ENCODE measurements at places on chromosomes 5 and 9.

GRCh38 chr9:97668485-97668884, 28.7 kb downstream of the XPA start:
- no peak for DNase-seq

GRCh38 chr9:4417578-4418325, 72.5 kb upstream of the SLC1A1 start:
- no peak for DNase-seq

GRCh38 chr5:132655821-132656773, 1.9 kb upstream of the IL13 start:
- no peak for DNase-seq

GRCh38 chr9:86868616-86869015, 78.7 kb downstream of the GAS1 start:
- no peak for DNase-seq

- no peak for DNase-seq
These were observed 277.1 kb downstream of the NR3C1 start for GRCh38 chr5:143126174-143127019.

DNA sequence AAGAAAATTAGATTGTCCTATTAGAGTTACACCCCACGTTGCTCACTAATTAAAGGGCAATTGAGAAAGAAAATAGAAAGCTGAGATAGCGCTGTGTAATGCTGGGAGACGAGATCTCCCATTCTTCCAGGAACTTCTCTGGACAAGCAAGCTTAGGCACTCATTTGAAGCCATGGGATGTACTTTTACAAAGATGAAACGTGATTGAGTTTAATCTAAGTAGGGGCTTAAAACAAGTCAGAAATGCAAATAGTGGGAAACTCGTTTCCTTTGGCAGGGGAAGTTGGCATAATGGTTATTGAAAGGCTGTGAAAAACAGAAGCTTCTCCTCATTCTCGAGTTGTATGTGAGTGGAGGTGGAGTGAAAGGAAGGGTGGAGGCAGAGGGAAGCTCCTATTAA, 3.7 kb downstream of the PRDM6 start:
- DNase-seq, result no peak

- no peak for DNase-seq
These were observed 993.0 kb downstream of the MAT2B start for GRCh38 chr5:164498438-164498837.

- DNase-seq, result no peak
These were observed 52.9 kb downstream of the TMC1 start for GRCh38 chr9:72574156-72574810.

- DNase-seq, result no peak
These were observed 251.0 kb downstream of the DENND1A start for GRCh38 chr9:123678878-123679329.

DNA sequence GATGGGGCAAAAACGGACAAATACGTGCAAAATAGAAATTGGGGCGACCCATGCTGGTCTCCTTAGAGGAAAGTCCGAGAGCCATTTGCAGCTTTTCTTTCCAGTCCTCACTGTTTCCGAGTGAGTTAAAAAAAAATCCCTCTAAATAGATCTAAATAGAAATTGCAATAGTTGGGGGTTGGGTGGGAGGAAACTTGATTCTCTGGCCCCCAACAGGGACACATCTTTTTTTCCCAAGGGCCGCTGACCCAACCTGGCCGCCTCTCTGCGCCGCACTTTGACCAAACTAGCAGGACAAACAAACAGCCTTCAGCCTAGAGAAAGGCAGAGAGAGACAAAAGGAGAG, 2.8 kb upstream of the NKX2-5 start:
- no peak for DNase-seq

- DNase-seq, result no peak
These were observed 57.5 kb downstream of the PIP5K1B start for GRCh38 chr9:68762570-68762969.

GRCh38 chr9:112884101-112884500, 6.6 kb downstream of the SLC46A2 start:
- no peak for DNase-seq

DNA sequence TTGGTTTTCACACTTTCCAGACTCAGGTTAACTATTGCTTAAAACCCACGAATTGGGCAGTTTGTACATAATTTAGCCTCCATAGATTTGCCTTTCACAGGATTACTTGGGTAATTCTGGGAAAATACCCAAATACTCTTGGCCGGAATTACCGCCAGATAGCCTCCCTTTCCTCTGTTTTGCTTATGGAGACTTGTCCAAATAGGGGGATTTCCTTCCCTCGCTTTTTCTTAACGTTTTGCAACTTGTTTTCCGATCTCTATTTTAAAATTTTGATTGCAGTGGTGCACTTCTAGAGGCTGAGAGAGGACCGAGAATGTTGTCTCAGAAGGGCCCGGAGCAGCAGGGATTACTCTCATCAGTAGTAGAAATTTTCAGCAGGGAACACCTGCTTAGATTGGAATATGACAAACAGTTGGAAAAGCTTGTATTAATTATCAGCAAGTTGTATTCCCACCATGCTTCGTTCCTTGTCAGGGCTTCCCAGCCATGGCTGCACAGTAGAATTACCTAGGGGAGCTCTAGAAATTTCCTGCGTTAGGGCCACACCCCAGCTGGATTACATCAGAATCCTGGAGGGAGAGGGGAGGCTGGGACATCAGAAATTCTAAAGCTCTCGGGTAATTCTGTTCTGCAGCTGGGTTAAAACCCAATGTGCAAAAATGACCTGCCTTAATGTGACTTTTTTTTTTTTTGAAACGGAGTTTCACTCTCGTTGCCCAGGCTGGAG, 329.1 kb downstream of the SH3GL2 start:
- no peak for DNase-seq
